ENCODE measurements at places on chromosomes 1 and 21.

GRCh38 chr1:230068952-230069684 is 2.1 kb downstream of the GALNT2 start:
- DNase-seq = no peak

DNA sequence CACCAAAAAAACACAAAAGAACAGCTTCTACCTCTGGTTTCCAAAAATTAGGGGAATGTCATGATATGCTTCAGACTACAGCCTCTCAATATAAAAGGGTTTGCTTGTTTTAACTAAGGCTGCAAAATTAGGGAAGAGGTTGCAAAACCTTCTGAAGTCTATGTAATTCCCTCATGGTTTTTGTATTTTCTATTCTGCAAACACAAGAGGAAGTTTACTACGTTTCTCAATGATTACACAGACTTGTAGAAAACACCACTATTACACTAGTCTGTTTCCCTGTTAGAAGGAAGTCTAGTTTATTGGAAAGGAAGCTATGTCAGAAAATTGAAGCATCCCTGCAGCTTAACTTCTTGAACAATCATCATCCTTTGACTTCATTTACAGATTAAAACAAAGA is 229.7 kb upstream of the FMN2 start:
- no peak for DNase-seq

DNA sequence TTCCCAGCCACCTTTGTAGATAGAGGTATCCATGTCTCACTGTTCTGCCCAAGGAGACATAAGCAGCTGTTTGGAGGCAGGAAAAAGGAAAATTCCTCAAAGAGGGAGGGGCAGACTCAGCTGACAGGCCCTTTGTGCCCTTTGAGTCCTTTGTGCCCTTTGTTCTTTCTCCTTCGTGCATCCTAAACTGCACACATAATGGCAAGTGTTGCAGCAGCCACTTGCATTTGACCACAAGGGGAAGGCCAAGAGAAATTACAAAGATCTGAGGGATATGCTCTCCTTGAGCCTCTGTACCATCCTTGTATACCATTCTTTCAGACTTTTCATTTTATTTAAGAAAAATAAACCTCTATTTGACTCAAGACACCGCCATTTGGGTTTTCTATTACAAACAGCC is 71.8 kb upstream of the PKN2 start:
- no peak for DNase-seq

- DNase-seq = no peak
These were observed 138.8 kb upstream of the NBPF11 start for GRCh38 chr1:148290881-148291280.

- DNase-seq = no peak
These were observed 3.6 kb downstream of the UTP11 start for GRCh38 chr1:38015978-38016725.

DNA sequence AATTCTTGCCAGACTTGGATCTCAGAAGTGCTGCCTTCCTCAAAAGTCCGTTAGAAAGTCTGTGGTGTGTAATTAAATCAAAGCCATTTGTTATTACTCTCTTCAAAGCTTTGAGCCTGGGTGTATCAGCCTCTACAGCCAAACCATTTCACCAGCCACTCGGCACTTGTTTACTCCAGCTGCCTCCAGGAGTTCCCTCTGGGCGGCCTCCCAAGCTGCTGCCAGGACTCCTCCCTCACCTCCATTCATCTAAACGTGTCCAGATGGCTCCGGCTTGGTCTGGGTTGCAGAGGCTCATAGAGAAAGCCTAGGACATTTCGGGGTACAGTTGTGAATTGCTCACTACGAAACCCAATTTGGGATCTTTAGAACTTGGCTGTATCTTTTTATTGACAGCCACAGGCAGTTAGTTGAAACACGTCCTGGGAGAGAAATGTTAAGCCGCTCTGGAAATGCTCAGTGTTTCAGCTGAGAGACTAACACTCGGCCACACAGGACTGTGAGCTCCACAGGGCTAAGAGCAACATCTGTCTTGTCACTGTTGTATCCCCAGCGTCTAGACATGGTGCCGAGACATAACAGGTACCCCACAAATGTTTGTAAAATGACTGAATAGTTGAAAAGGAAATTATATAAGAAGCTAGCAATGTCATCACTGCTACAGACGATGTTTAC is 116.9 kb upstream of the NGF start:
- no peak for DNase-seq

- DNase-seq = no peak
These were observed 89.7 kb downstream of the C21orf91 start for GRCh38 chr21:17729455-17729854.

DNA sequence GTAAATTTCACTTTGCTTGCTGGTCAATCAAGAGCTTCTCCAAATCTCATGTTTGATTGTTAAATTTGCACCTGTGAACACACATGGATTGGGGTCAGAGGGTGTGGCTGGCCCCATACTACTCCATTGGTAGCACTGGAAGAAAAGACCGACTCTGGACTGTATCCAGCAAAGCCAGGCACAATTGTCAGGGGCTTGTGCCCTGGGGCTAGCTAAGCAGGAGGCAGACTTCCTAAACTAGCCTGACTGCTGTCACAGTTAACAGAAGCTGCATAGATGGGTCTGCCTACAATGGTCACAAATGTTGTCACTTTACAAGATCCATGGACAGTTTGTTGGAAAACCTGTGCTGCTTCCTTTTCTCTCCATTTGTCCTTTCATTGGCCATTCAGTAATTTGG is 421.0 kb downstream of the DSCAM start:
- DNase-seq = no peak

GRCh38 chr1:98049370-98050135 is 128.7 kb upstream of the DPYD start:
- DNase-seq = no peak

DNA sequence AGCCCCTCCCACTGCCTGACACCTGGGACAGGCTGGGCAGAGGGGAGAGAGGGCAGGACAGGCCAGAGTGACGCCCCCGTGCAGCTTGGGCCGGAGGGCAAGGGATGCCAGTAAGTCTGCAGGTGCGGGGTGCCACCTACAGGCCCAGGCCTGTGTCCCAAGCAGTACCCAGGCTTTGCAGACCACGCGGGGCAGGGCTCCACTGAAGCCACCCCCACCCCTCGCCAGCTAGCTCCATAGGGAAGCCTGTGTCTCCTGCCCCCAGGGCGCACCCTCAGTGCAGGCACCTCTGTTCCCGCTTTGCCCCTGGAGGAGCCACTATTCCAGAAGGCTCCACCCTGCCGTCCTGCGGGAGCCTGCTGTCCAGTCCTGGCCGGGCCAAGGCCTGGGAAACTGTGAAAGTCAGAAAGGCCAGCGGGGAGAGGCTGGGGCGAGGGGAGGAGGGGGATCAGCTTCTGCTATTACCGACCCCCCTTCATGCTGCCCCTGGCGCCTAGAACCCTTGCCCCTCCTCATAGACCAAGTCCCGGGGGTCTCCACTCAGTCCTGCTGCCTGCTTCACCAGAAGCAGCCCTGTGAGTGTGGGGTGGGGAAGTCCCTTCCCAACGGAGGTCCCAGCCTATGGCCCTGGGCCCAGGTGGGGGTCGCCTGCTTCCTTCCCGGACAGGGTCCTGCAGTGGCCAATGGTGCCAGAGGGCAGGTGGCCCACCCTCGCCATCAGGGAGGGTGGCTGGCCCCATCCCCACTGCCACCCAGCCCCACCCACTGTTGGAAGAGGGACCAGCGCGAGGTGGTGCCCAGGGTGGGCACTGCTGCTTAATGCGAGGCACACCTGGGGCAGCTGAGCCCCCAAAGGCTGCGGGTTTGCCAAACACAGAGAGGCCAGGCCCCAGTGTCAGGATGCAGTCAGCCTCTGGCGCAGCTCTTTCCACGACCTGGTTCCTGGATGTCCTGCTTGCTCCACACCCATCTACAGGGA is 54.4 kb downstream of the KCNAB2 start:
- DNase-seq = no peak

GRCh38 chr1:221290669-221291068 is 411.4 kb downstream of the HLX start:
- DNase-seq = no peak

DNA sequence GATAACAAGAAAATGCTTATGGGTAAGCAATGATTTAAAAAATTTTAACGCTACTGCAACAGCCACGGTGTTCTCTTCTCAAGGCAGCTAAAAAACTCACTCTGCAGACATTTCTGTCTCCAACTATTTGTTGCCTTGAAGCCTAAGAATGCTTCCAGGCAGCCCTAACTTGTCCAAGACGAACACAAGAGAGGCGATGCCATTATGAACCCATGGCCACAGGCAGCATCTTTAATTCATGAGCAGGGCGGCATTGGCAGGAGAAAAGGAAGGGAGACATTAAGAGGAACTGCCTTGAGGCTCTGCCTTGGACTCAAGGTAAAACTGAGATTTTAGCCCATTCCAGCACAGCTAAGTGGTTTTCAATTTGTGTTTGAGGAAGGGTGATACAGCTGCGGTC is 67.5 kb downstream of the KCND3 start:
- DNase-seq = no peak

DNA sequence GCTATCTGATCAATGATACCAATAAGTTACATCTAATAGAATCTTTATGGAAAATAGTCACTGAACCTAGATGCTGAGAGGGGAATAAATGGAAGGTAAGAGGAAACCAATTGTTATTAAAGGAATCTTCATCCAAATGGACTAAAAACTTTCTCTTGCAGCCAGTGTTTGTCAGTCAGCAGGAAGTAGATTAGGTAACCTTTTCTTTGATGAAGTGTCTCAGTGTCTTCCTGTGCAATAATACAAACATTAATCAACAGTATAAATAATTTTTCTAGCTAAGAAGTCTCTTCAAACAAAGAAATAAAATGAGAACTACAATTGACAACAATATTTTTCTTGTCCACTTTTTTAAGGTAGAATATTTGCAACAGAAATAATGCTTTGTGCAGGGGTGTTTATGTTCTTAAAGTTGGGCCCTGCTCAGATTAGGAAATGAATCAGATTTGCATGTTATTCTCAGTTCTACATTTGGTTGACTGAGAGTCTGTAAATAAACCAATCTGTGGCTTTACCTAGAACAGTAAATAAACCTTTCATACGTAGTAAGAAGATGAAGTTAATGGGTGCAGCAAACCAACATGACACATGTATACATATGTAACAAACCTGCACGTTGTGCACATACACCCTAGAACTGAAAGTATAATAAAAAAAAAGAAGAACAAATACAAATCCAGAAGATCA is 391.4 kb downstream of the MRPL39 start:
- DNase-seq = no peak

DNA sequence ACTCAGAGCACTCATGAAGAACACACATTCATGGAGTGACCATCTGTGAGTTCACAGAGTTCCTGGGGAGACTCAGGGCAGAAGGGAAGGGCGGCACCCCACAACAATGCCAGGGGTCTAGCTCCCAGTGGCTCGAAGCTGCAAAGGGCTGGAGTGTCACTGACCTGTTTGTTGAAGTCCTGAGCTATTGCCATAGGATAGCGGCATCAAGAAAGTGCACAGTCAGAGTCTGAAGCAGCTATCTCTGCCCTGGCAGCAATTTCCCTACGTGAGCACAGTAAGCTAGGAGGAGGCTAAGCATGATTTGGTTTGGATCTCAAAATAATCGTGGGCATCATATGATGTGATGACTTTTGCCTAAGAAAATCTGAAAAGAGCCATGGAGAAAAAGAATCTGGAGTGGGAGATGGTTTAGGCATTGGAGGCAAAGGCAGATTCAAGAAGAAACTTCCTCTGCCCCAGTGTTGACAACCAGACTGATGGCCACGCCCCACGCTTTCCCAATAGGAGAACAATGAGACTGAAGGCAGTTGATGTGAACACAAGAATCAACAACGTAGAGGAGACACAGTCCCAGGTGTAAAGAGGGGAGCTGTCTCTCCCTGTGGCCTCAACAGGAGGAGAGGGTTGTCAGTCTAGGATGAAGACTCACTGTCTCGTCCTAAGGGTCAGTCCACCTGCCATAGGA is 100.0 kb upstream of the SLC25A33 start:
- no peak for DNase-seq

GRCh38 chr1:240526312-240526711 is 85.6 kb downstream of the GREM2 start:
- no peak for DNase-seq

GRCh38 chr1:193310564-193310963 is 124.2 kb upstream of the B3GALT2 start:
- no peak for DNase-seq

DNA sequence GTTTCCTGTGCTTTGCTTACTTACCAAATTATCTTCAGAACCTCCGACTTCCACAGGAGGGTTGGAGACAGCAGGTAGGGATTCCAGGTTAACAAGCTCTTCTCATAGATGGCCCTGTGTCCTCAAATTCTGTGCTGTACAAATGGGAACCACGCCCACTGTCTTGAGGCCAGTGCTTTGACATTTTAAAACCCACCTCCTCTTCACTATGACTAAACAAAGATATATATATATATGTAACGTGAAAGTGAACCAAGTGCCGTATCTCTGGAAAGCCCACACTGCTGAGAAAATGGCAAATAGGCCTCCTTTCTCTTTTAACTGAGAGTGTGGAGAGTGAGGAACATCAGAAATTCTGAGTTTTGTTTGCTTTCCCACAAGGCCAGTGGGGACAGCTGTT is 99.6 kb downstream of the ZBTB18 start:
- no peak for DNase-seq

DNA sequence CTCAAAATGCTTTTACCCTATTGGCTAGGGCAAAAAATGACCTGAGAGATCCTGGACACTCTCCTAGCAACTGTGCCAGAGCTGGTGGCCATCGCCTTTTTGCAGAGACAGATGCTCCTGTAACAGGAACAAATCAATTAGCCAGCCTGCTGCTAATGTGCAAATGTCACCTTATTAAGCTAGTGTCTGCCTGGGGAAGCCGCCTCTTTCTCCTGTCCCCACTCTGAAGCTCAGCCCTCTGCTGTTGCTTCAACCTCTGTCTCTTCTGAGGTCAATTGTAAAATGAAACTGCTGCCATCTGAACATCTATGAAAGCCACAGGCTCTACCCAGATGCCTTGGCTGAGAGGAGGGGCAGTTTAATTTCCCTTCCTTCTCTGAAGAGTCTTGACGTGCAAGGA is 85.5 kb upstream of the CACNA1E start:
- no peak for DNase-seq

DNA sequence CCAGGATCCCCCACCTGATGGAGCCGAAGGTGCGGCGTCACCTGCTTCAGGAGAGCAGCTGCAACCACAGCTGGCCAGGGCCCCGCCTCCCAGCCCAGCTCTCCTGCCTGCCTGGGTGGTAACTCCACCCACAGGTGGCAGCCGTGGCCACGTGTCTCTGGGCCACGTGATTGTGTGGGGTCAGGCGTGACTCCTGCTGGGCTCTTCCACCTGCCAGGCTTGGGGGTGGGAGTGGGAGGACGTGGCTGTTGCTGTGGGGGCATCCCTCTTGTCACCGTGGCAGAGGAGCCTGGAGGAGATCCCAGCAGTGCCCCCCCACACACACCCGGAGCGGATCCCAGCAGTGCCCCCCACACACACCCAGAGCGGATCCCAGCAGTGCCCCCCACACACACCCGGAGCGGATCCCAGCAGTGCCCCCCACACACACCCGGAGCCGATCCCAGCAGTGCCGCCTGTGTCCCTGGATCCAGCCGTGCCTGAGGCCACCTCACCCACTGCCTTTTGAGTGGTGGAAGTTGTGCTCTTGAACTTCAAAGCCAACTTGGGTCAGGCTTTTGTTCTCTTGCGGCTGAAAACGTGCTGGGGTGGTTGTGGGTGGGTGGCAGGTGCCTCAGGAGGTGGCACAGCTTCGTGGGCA is 32.2 kb downstream of the POFUT2 start:
- no peak for DNase-seq

GRCh38 chr1:183732236-183732880 is 72.6 kb upstream of the RGL1 start:
- DNase-seq = no peak

All from fibroblast of skin of left biceps (primary cell).